Left colon (tissue), 2 donors: ENCODE measurements at places on chromosomes 6 and 20. TPM values are rescaled to one million over a fixed set of nuclear protein-coding genes. Genes with fewer than 3 reads are reported as not detected.

RAET1L gene
- total RNA-seq, result not detected

ADGRF5 gene
- total RNA-seq, result 3.8 TPM

RBM39 gene
- 221 TPM for total RNA-seq

APOM gene
- total RNA-seq, result 2.0 TPM

C6orf58 gene
- total RNA-seq, result not detected

ZNF343 gene
- total RNA-seq, result 7.2 TPM
